ENCODE measurements at places on chromosomes 6 and 20. TPM values are rescaled to one million over a fixed set of nuclear protein-coding genes. Genes with fewer than 3 reads are reported as not detected.
A peak's percentile ranks its signal among the peaks of the same experiment; 100 is the strongest.

GMPR gene
- total RNA-seq: not detected

DNA sequence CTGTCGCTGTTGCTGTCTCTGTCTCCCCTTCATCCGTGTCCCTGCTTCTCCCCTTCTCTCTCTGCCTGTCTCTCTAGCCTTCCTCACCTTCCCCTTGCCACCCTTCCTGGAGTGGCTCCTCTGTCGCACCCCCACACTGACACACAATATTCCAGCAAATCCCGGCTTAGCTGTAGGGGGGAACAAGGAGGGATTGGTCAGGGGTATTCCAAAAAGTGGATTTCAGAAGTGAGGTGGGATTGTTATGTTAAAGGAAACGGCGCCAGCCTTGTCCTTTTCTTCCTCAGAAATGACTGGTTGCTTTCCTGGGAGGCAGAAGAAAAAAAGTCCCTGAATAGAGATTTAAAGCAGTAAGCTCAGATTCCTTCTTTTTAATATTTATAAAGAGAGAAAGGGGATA is 76.3 kb upstream of the SIRPA start:
- peaks cover 34% of the 10 kb centered on the region for H3K4me1 ChIP-seq
- H3K27me3 ChIP-seq: no peaks in the 10 kb centered on the region
- H3K36me3 ChIP-seq: no peaks in the 10 kb centered on the region

SLA2 gene
- 0.21 TPM for total RNA-seq

CST4 gene
- total RNA-seq: not detected

GRCh38 chr6:42046464-42047212 is 3.7 kb upstream of the TAF8 start:
- H3K4me1 ChIP-seq: peaks cover 20% of the 10 kb centered on the region
- no peak overlapping the region for H3K27ac ChIP-seq
- no peak overlapping the region for H3K4me3 ChIP-seq
- peaks cover 53% of the 10 kb centered on the region for H3K27me3 ChIP-seq

- no peak for DNase-seq
- no peaks in the 10 kb centered on the region for H3K36me3 ChIP-seq
- peaks cover 3% of the 10 kb centered on the region for H3K27me3 ChIP-seq
- H3K4me1 ChIP-seq: no peaks in the 10 kb centered on the region
Measured at GRCh38 chr20:1555952-1556351, 1.6 kb downstream of the SIRPD start.

- H3K36me3 ChIP-seq: no peaks in the 10 kb centered on the region
- no peak for DNase-seq
- H3K4me1 ChIP-seq: no peaks in the 10 kb centered on the region
- H3K27ac ChIP-seq: no peak overlapping the region
- no peaks in the 10 kb centered on the region for H3K27me3 ChIP-seq
Measured at GRCh38 chr20:5069141-5069806, 50.5 kb downstream of the PCNA start.

- H3K4me3 ChIP-seq: no peak overlapping the region
- peaks cover 10% of the 10 kb centered on the region for H3K36me3 ChIP-seq
Measured at GRCh38 chr20:53581444-53582250, 12.0 kb downstream of the ZNF217 start.

DNA sequence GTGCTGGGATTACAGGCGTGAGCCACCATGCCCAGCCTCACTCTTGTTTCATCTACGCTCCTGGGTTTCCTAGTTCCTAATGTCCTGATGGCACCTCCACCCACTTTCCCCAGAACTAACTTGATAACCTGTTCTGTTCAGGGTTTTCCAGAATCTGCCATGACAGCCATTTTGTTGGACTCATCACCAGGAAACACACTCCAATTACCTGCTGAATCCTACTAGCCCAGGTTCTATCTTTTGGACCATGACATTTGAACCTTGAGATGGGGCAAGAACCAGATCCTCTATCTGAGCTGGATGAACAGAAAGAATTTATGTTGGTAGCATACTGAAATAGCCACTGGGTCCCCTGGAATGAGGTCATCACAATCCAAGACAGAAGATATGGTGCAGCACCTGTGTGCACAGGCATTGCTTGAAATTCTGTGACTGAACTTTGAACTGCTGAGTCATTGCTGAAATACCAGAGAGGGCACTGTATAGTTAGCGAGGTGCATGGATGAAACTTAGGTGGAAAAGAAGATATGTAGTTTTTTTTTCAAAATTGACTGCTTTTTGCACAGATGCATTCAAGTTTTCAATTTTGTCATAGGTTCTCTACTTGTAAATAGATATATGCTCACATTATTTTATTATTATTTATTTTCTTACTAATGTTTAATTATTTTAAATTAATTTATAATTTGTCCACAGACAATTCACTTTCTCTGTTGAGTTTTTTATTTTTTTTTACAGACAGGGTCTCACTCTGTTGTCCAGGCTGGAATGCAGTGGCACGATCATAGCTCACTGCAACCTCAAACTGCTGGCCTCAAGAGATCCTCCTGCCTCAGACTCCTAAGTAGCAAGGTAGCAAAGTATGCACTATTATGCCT is 42.8 kb upstream of the TASP1 start:
- H3K4me1 ChIP-seq: no peaks in the 10 kb centered on the region
- H3K27ac ChIP-seq: no peak overlapping the region
- no peaks in the 10 kb centered on the region for H3K36me3 ChIP-seq
- no peak overlapping the region for H3K4me3 ChIP-seq
- no peaks in the 10 kb centered on the region for H3K27me3 ChIP-seq
- DNase-seq: no peak

DNA sequence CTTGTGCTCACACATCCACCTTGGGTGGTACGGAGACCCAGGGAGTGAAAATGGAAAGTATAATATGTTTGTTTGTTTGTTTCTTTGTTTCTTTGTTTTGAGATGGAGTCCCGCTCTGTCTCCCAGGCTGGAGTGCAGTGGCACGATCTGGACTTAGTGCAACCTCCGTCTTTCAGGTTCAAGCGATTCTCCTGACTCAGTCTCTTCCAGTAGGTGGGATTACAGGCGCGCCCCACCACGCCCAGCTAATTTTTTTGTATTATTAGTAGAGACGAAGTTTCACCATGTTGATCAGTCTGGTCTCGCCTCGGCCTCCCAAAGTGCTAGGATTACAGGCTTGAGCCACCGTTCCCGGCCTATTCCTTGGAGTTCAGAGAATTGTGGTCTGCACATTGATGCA is 115.4 kb downstream of the TRIM27 start:
- H3K4me1 ChIP-seq: peaks cover 8% of the 10 kb centered on the region
- DNase-seq: no peak
- peaks cover 100% of the 10 kb centered on the region for H3K27me3 ChIP-seq
- no peaks in the 10 kb centered on the region for H3K36me3 ChIP-seq
- no peak overlapping the region for H3K27ac ChIP-seq

DNA sequence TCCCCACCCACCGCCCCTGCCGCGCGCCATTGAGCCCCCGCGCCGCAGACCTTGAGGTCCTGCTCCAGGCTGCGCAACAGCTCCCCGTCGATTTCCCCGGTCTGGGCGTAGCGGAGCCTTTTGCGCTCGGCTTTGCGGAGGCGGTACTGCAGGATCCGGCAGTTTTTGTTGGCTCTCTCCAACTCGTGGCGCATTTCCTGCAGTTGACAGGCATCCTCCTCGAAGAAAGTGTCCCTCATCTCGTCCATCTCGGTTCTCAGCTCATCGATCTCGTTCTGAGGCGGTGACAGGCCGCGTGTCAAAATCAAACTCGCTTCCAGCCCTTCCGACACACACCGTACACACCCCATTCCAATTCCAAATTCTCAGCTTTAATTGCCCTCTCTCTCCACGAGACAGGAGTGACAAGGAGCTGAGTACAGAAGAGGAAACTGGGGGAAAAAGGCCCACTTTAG is 4.3 kb downstream of the MTCL3 start:
- H3K36me3 ChIP-seq: peaks cover 20% of the 10 kb centered on the region
- H3K4me1 ChIP-seq: peaks cover 24% of the 10 kb centered on the region
- peaks cover 13% of the 10 kb centered on the region for H3K27me3 ChIP-seq
- H3K4me3 ChIP-seq: peak overlapping the region; percentile 65
- no peak overlapping the region for H3K27ac ChIP-seq

FOXQ1 gene
- not detected for total RNA-seq

DNA sequence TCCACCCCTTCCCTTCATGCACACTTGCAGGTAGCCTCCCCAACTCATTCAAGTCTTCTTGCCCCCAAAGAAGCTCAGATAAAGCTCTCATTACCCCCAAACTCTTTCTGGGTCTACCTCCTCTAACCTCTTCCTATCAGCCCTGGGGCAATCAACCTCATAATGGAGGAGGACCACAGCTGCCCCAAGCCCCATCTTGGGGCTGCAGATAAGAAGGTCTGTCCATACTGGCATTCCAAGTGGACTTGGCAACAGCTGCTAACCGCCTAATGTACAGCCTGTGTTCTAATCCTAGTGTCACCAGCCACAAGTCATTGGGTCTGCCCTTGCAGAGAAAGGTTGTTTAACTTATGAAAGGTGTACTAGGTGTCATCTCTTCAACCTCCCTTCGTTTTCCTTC is 107.4 kb upstream of the ADGRF1 start:
- H3K4me1 ChIP-seq: peaks cover 12% of the 10 kb centered on the region
- no peak overlapping the region for H3K27ac ChIP-seq
- H3K27me3 ChIP-seq: no peaks in the 10 kb centered on the region
- H3K4me3 ChIP-seq: no peak overlapping the region
- DNase-seq: no peak
- H3K36me3 ChIP-seq: no peaks in the 10 kb centered on the region

- H3K27ac ChIP-seq: no peak overlapping the region
- peaks cover 16% of the 10 kb centered on the region for H3K4me1 ChIP-seq
- no peak overlapping the region for H3K4me3 ChIP-seq
- no peaks in the 10 kb centered on the region for H3K27me3 ChIP-seq
Measured at GRCh38 chr6:21354805-21355238, 238.7 kb upstream of the SOX4 start.

PLN gene
- not detected for total RNA-seq

DNA sequence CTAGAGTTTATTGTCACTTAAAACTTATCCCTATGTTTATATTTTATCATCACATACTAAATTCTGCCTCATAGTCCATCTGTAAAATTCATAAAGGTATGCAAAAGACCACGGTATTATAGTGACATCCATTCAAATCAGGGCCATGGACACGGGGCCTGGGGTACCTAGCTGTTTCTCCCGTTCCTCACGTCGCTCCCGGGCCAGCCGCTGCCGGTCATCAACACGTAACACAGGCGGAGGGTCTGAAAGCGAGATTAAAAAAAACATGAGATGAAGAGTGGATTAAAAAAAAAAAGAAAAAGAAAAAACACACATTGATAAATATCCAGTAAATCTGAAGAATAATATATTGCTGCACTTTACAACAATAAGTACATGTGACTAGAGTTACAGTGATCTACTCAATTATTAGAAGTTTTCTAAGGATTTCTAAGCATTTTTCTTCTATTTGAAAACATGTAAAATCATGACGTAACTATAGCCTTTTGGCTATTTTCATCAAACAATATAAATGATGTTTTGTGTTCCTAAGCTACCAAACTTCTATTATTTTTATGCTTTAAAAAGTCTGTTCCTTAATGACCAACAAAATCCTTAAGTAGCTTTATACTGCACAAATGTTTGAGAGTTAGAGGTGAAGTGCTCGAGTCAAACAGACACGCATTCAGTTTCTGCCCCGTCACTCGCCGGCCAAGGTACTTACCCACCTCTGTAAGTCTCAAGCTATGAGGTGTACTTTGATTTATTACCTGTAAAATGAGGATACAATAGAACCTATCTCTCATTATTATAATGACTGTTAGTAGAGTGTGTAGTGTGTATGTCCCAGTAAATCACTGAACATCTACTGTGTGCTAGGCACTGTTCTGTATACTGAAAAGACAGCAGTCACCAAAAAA is 122.1 kb upstream of the BCLAF1 start:
- no peak for DNase-seq
- H3K27me3 ChIP-seq: no peaks in the 10 kb centered on the region
- H3K27ac ChIP-seq: no peak overlapping the region
- H3K36me3 ChIP-seq: no peaks in the 10 kb centered on the region

- no peak overlapping the region for H3K27ac ChIP-seq
- peaks cover 3% of the 10 kb centered on the region for H3K36me3 ChIP-seq
- peaks cover 7% of the 10 kb centered on the region for H3K4me1 ChIP-seq
- no peaks in the 10 kb centered on the region for H3K27me3 ChIP-seq
Measured at GRCh38 chr20:1124421-1124820, 6.0 kb downstream of the PSMF1 start.

DNA sequence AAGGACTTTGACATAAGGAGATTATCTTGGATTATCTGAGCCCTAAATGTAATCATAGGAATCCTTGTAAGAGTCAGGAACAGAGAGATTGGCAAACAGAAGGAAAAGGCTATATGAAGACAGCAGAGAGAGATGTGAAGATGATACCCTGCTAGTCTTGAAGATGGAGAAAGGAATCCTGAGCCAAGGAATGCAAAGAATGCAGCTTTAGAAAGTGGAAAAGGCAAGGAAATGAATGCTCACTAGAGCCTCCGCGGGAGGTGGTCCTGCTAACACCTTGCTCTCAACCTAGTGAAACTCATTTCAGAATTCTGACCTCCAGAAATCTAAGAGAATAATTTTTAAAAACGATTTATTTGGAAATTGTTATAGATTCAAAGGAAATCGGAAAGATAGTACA is 117.1 kb downstream of the TBXT start:
- peaks cover 8% of the 10 kb centered on the region for H3K36me3 ChIP-seq
- peak; percentile 64 for DNase-seq
- no peak overlapping the region for H3K4me3 ChIP-seq
- peaks cover 3% of the 10 kb centered on the region for H3K4me1 ChIP-seq
- H3K27me3 ChIP-seq: no peaks in the 10 kb centered on the region

CALHM4 gene
- not detected for total RNA-seq

GRCh38 chr20:16314320-16314719 is 258.9 kb downstream of the KIF16B start:
- DNase-seq: no peak
- H3K27ac ChIP-seq: no peak overlapping the region
- H3K4me3 ChIP-seq: no peak overlapping the region
- H3K4me1 ChIP-seq: no peaks in the 10 kb centered on the region
- H3K27me3 ChIP-seq: no peaks in the 10 kb centered on the region

SYNDIG1 gene
- total RNA-seq: 1.0 TPM

- no peak overlapping the region for H3K27ac ChIP-seq
- H3K4me1 ChIP-seq: no peaks in the 10 kb centered on the region
Measured at GRCh38 chr6:91751526-91751925, 1164.7 kb upstream of the MAP3K7 start.

DNA sequence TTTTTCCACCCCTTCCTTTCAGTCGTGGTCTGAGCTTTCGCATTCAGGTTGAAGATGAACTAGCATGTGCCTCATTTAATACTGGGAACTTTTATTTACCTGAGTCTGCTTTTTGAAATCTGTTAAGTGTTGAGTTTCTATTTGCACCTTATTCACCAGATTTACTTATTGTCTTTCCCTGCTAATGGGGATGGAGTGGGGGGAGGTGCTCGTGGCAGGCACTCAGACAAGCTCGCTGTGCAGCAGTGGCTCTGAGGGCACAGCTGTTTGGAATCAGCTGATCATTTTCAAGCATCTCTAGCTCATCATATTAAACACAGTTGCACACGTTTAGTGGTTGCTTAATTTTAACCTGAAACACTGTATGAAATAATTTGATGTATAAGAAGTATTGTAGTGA is 35.6 kb downstream of the UTRN start:
- peaks cover 10% of the 10 kb centered on the region for H3K4me1 ChIP-seq
- no peak overlapping the region for H3K27ac ChIP-seq
- H3K4me3 ChIP-seq: no peak overlapping the region
- no peaks in the 10 kb centered on the region for H3K36me3 ChIP-seq
- no peaks in the 10 kb centered on the region for H3K27me3 ChIP-seq

GRCh38 chr20:36847009-36847709 is 28.8 kb upstream of the TLDC2 start:
- H3K27me3 ChIP-seq: no peaks in the 10 kb centered on the region
- DNase-seq: peak; percentile 78
- H3K4me1 ChIP-seq: peaks cover 28% of the 10 kb centered on the region
- no peaks in the 10 kb centered on the region for H3K36me3 ChIP-seq
- H3K27ac ChIP-seq: peak overlapping the region; percentile 36

C20orf141 gene
- total RNA-seq: not detected

- H3K4me3 ChIP-seq: no peak overlapping the region
- H3K27ac ChIP-seq: no peak overlapping the region
Measured at GRCh38 chr20:8862092-8862491, 206.8 kb upstream of the PLCB4 start.

ADA gene
- total RNA-seq: 52.5 TPM
